ENCODE measurements at places on chromosomes 6 and 20.

GRCh38 chr20:25017257-25017803 is 24.8 kb upstream of the APMAP start:
- DNase-seq, result no peak

- no peak for DNase-seq
These were observed 51.7 kb downstream of the NCOA6 start for GRCh38 chr20:34773726-34774125.

DNA sequence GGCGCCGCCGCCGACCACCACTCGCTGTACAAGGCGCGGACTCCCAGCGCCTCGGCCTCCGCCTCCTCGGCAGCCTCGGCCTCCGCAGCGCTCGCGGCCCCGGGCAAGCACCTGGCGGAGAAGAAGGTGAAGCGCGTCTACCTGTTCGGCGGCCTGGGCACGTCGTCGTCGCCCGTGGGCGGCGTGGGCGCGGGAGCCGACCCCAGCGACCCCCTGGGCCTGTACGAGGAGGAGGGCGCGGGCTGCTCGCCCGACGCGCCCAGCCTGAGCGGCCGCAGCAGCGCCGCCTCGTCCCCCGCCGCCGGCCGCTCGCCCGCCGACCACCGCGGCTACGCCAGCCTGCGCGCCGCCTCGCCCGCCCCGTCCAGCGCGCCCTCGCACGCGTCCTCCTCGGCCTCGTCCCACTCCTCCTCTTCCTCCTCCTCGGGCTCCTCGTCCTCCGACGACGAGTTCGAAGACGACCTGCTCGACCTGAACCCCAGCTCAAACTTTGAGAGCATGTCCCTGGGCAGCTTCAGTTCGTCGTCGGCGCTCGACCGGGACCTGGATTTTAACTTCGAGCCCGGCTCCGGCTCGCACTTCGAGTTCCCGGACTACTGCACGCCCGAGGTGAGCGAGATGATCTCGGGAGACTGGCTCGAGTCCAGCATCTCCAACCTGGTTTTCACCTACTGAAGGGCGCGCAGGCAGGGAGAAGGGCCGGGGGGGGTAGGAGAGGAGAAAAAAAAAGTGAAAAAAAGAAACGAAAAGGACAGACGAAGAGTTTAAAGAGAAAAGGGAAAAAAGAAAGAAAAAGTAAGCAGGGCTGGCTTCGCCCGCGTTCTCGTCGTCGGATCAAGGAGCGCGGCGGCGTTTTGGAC is 2.0 kb downstream of the SOX4 start:
- DNase-seq, result no peak

DNA sequence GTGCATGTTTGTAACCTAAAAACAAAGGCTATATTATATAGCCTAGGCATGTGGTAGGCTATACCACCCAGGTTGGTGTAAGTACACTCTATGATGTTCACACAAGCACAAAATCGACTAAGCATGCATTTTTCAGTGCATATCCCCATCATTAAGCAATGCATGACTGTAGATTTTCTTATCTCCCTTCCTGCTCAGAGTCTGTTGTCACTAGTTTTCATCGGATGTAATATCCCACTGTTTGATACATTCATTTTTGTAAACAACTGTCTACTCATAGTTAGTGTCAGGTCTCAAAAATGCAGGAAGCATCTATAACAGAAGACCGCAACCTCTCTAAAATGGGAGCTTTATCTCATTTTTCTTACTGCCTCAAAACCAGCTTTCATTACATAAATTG is 70.7 kb downstream of the GFRAL start:
- no peak for DNase-seq

DNA sequence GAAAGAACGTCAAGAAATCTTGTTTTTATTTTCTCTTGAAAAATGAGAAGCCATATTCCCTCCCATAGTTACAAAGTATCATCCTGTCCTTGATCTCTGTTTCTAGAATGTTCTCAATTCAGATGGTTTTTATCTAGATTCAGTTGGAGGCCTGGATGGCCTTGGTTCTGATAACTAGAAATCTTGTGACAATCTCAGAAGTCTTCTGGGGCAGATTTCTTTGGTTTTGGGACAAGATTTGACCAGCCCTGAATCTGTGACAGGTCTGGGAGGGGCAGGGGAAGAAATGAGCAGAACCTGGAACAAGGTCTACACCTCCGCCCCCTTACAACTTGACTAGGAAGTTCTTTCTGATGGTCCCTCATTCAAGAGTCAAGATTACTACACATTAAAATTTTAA is 41.4 kb upstream of the AKIRIN2 start:
- DNase-seq, result no peak

DNA sequence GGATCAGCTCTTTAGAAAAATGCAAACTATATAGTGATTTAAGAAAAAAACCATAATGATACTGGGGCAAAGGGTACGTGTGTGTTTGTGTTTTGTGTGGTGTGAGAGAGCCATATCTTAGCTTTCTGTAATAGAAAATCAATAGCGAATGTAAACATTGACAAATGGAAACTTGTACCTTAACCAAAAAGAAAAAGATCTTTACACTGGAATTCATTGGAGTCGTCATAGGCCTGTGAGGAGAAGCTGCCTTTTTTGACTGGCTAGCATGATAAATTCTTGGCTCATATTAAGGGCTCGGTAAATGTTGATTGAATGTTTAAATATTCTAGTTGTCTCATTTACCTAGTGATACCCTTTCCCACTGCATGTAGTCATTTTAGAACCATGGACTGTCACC is 161.8 kb upstream of the ASCC3 start:
- no peak for DNase-seq

- no peak for DNase-seq
These were observed 260.0 kb upstream of the MAP3K7 start for GRCh38 chr6:90846824-90847223.

DNA sequence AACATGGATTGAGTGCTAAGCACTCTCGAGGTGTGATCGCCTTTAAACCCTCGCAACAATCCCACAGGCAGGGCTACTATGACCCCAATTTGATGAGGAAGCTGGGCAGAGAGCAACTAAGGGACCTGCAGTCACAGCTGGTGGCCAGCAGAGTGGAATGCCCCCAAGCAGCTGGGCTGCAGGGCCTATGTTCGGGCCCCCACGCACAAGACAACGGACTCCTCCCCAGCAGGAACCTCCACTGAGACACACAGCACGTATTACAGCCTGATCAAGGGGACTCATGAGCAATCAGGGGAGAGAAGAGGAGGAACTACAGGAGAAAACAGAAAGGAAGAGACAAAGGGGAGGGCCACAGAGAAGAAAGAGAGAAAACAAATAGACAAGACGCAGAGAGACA is 21.7 kb downstream of the CST7 start:
- no peak for DNase-seq

DNA sequence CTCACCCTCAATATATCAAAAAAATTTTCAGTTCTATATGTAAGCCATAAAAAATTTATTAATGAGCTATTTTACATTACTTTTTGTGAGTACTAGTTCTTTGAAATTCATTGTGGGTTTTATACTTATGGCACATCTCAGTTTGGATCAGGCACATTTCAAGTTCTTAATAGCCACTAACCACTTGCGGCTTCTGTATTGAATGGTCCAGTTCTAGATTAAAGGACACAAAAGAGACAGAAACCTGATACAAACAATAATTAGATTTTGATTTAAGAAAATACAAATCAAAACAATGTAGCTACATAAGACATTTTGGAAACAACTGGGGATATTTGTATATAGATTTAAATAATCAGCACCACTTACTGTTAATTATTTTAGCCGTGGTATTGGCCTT is 86.6 kb upstream of the RNF24 start:
- DNase-seq, result no peak

- DNase-seq, result no peak
These were observed 252.6 kb upstream of the SUPT3H start for GRCh38 chr6:45630314-45630713.

- DNase-seq, result peak; percentile 39
These were observed 17.9 kb downstream of the C6orf15 start for GRCh38 chr6:31094389-31094881.

DNA sequence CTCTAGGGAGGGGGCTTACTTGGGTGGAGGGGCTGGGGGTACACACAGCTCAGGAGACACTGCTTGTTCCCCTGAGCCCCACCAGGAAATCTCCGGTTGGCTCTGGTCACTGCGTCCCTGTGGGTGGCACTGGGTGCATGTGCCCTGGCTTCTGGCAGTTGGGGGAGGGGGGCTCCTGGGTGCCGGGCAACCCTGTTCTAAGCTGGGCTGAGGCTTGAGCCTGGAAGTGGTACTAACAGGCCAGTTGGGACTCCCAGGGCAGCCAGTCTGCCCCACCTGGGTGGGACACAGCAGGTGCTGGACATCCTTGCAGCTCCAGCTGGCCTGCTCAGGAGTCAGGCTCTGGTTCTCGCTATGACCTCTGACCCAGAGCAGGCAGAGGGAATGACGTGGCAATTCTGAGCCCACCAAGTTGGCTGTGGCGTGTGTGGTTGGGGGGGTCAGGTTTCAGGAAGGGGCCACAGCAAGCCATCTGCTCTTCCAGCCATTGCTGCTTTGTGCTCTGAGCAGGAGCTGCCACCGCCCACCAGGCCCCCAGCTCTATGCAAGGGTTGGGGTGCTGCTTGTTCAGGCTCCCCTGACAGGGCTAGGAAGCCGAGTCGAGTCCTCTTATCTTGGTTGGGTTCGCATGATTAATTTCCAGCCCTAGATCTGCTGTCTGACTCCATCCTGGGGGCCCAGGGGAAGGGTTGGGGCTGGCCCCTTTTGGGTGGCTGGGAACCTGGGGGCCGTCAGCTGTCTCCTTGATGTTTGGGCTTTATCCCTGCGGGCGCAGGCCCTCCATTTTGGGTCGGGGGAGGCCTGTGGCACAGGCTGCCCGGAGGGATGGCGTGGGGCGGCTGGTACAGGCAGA is 590 bp downstream of the C20orf204 start:
- no peak for DNase-seq

- no peak for DNase-seq
These were observed 86.9 kb downstream of the LRFN2 start for GRCh38 chr6:40500227-40500626.

DNA sequence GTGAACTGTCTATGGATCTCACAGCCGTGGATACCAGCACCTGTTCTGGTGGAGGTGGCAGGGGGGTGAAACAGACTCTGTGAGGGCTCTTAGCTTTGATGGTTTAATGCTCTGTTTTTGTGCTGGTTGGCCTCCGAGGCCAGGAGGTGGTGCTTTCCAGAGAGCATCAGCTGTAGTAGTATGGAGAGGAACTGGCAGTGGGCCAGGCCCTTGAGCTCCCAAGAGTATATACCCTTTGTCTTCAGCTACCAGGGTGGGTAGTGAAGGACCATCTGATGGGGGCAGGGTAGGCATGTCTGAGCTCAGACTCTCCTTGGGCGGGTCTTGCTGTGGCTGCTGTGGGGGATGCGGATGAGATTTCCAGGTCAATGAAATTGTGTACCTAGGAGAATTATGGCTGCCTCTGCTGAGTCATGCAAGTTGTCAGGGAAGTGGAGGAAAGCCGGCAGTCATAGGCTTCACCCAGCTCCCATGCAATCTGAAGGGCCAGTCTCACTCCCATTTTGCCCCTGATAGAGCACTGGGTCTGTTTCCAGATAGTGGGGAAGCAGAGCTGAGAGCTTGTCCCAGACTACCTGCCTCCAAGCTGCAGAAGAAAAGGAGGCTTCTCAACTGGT is 102.7 kb upstream of the AHI1 start:
- no peak for DNase-seq

DNA sequence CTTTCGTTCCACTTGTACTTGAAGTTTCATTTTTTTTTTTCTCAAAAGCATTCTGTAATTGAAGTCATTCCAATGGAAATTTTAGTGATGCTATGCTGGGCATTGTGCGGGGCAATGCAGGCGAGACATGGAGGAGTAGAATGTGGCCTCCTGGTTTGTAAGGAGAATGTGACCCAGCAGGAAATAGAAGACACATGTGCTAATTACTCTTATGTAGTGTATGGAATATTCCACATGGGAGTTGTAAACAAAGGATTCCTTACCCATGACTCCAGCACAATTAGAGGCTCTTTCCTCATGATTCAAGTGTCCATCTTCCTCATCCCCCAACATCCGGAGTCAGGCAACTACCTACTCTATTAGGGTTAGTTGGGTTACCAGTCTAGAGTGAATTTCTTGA is 14.9 kb upstream of the RFPL4B start:
- DNase-seq, result no peak

- no peak for DNase-seq
These were observed 121.5 kb downstream of the UST start for GRCh38 chr6:148868314-148868713.

DNA sequence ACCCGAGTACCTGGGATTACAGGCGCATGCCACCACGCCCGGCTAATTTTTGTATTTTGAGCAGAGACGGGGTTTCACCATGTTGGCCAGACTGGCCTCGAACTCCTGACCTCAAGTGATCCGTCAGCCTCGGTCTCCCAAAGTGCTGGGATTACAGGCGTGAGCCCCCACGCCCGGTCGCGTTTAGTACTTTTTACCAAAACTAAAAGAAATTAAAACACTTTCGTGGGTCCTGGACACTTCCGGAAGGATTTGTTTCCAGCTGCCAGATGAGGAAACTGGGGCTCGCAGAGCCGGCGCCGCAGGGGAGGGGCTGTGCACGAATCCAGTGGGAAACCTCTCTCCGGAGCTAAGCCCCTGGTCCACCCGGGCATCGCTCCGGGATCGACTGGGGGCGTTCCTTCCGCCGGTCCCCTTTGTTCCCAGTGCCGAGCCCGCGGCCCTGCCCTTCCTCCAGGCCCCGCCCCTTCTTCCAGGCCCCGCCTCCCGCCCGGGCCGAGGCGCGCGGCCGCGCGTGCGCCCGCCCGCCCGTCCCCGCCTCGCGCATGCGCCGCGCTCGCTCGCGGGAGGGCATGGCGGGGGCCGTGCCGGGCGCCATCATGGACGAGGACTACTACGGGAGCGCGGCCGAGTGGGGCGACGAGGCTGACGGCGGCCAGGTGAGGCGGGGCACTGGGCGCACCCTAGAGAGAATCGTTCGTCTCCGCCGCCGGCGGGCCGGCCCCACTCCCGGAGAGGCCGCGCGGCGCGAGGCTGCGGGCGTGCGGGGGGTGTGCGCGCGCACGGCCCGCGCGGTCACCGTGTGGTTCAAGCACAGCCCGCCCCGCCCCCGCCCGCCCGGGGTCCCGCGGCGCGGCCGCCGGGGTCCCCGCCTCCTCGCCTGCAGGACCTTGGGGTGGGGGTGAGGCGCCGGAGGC is at the start of gene NELFCD:
Gene NELFCD (plus strand): TSS at position 546 of the 917 bp plus-strand sequence. CDS start 54 bp downstream, at position 600.
- DNase-seq, result peak; percentile 85

- DNase-seq, result no peak
These were observed 503.9 kb upstream of the EYS start for GRCh38 chr6:66210964-66211363.

DNA sequence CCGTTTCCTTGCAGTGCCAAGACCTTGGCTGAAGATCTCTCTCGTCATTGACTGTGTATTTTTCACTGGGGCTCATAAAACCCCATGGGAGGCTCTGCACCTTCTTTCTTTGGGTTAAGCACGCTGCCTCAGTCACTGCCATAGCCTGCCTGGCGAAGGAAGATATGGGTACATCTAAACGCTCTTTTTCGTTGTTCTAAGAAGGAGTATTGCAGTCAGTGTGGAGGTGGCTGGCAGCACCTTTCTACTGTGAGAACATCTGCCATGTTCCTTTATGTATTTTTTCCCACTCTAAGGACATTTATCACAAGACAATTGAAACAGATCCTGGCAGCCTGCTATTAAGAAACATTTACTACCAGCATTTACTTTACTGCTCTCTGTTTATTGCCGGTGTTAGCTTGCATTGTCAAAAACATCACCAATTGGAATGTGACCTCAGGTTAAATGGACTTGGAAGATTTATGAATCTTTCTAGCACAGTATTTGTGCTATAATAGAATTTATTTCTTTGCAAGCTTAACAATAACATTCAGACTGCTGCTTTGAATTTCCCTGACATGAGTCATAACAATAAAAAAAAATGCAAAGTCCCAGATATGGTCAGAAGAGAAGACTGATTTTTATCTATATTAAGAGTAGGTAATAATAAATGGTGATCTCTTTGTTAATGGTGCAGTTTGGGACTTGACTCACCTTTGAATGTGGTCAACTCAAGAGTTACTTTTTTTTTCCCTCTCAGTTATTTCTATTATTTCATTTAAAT is 62.2 kb upstream of the CLDN20 start:
- no peak for DNase-seq
